Ovary (tissue), 10 donors: ENCODE measurements at places on chromosomes 6 and 20.

DNA sequence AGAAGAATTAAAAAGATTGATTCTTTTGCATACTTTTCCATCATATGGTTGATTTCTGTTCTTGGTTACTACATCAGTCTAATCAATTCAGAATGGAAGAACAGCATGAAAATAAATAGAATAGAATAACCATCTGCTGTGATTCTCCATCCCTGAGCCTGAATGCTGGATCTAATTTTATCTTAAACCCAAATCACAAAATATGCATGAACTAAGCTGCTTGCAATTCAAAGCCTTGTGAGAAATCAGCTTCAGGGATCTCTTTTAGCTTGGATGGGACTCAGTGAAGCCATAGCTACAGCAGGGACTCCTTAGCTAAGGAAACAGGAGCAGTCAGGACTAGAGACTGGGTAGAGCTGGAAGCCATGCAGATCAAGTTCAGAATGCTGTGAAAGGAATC is 74.1 kb downstream of the TPBG start:
- no peak for DNase-seq

- no peak for DNase-seq
Observed at GRCh38 chr6:1407499-1407990, 18.2 kb downstream of the FOXF2 start.

GRCh38 chr6:56245903-56246351 is 1.5 kb downstream of the COL21A1 start:
- no peak for DNase-seq

DNA sequence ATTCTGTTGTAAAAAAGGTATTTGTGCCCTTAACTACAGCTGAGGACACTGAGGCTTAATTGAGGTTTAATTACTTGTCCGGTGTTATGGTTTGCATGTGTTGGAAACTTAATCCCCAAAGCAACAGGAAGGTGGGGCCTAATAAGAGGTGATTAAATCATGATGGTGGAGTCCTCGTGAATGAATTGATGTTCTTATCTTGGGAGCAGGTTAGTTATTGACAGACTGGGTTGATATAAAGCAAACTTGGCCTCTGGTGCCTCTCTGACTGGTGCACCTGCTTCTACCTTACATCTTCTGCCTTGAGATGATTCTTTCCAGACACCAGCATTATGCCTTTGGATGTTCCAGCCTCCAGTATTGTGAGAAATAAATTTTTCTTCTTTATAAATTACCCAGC is 306.5 kb upstream of the HS3ST5 start:
- DNase-seq: no peak

- DNase-seq: no peak
Observed at GRCh38 chr6:17167327-17167979, 65.6 kb downstream of the STMND1 start.

DNA sequence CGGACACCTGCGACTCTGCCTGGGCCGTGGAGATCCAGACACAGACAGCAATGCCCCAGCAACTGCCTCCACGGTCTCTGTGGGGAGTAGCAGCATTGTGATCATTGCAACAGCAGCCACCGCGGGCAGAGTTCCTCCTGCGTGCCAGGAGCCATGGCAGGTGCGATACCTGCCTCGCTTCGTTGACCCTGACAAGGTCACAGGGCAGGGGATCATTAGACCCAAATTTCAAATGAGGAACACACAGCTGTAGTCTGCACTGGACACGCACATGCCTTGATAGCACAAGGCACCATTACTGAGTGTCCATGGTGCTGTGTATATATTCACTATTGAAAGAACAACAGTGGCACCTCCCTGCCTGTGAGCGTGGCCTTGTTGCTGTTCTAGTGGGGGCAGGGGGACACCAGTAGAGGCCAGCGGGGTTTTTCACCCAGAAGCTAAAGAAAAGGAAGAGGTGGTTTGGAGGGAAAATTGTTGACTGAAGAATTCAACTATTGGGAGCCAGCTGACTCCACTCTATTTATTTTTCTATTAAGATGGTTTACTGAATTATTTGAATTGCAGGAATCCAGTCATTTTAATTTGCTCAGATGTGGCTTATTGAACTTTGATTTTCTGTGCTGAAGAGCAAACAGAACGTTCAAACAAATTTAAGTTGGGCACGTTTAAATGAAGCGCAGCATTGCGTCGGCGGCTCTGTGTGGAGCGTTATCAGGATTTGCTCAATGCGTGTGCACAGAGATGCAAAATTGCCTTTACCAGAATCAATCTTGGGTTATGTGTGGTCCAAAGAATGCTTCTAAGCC is 60.2 kb upstream of the RPS6KA2 start:
- DNase-seq: no peak
